HFF-Myc (cell line): ENCODE measurements at places on chromosomes 7 and 10.

GRCh38 chr10:132593900-132594876, 56.6 kb downstream of the INPP5A start:
- no peak for DNase-seq

DNA sequence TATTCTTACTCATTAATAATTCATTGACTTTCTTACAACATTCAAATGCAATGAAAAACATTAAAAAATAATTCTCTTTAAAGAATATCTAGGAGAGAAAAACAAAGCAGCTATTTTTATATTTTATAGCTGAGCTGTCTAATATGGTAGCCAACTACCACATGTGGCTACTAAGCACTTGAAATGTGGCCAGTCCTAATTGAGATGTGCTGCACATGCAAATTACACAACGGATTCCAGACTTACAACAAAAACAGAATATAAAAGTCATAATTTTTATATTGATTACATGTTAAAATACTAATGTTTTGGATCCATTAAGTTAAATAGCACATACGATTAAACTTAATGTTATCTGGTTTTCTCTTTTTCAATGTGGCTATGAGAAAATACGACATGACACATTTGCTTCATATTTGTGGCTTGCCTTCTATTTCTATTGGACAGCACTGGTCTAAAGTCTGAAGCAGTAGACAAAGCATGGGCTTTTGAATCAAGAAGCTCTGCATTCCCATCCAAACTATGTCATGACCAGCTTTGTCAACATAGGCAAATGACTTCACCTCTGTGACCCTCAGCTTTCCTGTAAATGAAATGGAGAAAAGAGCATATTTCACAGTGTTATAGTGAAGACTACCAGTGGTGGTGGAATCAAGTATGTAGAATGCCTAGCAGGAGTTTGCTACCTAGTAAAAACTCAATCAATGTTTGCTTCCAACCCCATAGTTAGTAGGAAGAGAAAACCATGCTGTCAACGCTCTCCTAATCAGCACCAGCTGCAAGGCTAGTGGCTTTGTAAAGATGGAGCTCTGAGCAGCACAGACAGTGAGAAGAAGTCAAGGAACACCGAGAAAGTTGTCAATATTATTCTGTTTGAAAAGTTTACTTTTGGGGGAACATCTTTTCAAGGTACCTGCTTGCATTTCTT, 37.1 kb upstream of the GDF10 start:
- no peak for DNase-seq

DNA sequence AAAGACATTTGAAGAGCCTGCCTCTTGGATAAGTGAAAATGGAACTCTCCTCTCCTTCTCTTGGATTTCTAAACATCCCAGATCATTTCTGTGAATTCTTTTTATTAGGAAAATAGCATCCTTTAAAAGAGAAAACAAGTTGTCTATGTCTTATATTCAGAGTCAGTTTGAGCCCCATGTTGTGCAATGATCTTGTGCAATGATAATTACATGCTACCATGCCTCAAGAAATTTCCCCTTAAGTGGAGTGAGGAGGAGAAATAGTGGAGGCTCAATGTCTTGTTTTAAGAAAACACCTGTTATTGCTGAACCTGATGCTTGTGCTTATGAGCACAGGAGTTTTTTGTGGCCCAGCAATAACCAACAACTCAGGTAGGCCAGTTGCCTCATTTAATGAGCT, 103.6 kb downstream of the NPSR1 start:
- no peak for DNase-seq

GRCh38 chr7:696812-697551, 29.5 kb upstream of the DNAAF5 start:
- DNase-seq: no peak

DNA sequence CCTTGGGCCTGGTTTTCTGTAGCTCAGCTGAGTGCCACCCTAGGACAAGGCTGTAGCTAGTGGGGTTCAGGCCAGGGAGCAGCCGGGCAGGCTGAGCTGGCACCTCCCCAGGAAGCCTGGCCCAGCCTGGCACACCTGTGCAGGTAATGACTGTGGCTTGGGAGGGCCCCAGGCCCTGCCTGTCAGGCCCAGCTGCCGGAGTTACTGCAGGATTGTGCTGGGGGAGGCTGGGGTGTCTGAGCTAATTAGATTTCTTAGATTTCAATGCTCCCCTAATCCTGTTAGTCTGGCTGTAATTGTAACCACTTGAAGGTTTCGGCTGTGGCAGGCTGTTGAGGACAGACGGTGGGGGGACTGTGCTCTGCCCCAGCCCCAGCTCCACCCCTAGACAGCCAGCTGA, 6.0 kb downstream of the ZMIZ1 start:
- DNase-seq: no peak

DNA sequence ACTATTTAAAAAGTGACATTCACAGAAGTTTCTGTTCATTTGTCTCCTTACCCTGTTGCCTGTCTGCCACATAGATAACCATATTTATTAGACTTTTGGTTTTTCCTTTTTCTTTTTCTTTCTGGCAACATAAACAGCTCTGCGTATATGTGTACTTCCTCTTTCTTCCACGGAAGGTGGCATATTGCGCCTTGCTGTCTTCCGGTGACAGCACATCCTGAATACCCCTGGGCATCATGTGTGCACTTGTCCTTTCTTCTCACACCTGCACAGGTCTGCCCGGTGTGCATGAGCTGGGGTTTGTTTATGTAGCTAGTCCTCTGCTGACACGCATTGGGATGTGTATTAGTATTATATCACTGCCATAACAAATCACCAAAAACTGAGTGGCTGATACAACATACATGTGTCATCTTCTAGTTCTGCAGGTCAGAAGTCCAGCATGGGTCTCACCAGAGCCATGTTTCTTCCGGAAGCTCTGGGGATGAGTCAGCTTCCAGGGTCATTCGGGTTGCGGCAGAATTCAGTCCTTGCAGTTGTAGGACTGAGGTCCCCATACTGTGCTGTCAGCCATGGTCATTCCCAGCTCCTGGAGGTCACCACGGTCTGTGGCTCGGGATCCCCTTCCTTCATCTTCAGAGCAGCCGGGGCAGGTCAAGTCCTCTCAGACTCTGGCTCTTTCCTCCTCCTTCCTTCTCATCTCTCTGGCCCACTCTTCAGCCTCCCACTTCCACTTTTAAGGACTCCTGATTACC, 596.0 kb upstream of the FOXK1 start:
- no peak for DNase-seq

DNA sequence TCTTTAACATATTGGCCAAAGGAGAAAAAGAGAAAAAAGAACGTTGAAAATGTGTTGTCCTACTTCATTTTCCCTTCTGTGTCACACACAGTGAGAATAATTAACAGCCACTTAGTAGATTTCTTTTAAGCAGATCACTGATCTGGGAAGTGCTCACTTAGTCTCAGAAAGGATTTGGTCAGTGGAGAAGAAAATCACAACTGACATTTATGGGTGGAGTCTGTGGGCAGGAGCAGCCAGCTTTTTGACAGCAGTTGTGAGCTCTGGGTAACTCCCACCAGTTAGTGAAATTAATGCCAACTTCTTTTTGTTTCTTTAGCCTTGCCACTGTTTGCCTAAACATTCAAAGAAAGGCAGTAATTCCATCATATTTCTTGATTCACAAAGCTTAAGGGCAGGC, 49.7 kb downstream of the CDK14 start:
- no peak for DNase-seq

GRCh38 chr7:104327534-104327933, 869 bp upstream of the LHFPL3 start:
- no peak for DNase-seq
